Stimulated activated CD8-positive, alpha-beta memory T cell treated with anti-CD3 and anti-CD28 coated beads, Interleukin-4, amount 100 ng/mL, for 1 hour (primary cell): ENCODE measurements at places on chromosomes 5 and 9.

DNA sequence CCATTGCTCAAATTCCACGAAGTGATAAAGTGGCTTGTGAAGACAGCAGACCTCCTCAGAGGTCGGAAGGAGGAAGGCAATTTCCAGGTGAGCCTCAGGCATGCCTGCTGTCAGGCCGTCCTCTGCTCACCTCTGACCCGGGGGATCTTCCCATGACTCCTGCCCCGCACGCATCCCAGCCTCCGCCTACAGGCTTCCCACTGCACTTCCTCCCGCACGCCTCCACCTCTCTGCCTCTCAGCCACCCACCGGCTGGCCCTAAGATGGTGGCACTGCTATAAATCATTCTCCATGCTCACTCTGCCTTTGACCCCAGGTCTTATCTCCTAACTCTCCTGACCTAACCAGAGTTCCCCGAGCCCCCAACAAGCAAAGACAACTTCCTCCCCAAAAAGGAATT is 49.4 kb upstream of the DNAH5 start:
- DNase-seq: no peak

DNA sequence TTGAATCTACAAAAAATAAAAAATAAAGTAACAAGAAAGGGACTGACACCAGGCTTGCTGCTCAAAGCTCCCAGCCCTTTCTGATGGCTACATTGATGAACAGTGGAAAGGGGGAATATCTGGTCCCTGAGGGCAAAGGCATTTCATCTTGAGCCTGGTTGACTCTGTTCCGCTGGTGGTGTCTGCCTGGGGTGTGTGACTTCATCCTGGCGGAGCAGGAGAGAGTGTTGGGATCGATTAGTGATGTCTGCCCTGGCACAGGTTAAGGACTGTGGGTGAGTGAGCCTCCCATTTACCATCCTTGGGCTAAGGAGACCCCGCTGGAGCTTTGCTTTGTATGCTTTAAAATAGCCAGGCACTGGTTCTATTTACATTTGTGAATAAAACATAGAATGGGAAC is 56.9 kb upstream of the ASS1 start:
- no peak for DNase-seq

DNA sequence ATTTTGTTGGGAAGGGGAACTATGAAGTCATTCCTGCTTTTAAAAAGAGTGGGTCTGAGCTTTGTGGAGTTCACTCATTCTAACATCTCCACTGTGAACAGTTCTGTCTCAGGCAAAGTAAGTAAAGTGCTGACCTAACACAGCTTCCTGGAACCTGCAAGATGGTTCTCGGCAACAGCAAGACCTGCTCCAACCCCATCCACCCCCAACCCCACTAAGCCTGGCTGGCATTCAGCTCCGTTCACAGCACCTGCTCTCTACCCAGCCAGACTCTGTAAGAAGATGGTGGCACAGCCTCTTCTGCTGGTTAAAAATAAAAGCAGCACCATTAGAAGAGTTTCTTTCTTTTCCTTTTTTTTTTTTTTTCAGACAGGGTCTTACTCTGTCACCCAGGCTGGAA is 42.0 kb downstream of the EPB41L4B start:
- DNase-seq: no peak

- no peak for DNase-seq
Observed at GRCh38 chr9:115522912-115523311, 405.0 kb upstream of the TNC start.

DNA sequence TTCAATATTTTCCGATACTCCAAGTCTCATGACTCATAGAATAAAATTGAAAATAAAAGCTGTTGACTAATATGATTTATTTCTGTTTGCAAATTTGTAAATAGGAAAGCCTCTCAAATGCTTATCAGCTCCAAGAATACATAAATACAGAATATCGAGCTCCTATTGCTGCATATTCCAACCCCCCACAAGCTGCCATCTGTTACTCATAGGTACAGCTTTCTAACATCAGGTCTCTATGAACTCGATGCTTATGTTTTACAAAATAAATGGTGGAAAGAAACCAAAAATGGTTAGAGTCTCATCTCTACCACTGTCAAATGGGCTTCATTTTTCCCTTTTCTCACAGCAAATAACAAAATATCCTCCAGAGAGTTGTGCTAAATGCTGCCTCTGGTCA is 631.6 kb upstream of the CDH18 start:
- DNase-seq: no peak

DNA sequence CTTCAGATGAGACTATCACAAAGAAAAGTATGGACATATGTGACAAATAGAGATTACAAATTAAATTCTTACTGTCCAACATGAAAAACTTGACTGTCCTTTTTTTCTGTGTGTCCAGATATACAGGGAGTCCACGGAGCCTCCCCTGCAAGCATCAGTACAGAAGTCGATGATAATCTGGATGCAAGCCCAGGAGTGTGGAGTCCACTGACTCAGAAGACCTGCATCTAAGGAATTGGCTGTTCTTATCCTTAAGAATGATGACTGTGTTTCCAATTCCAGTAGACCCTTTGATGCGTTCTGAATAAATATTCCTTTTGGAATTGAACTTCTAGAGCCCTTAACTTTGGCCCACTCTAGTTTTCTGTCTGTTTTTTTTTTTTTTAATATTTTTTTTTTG is 56.7 kb upstream of the TAF11L2 start:
- DNase-seq: no peak

DNA sequence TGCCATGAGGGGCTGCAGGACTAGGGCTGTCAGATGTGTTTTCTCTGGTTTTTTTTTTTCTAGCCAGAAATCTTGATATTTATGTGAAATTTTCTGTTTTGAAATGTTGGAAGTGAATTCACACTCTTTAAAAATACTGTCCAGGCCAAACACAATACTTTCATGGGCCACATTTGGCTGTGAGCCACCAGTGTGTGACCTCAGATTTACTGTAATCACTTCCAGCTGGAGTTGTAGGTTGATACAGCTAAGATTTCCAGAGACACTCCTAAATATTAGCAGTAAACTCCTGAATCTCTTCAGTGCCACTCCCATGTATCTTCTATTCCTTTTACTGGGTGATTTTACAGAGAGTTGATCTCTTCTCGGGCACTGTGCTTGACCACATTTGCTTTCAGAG is 92.2 kb upstream of the CKMT2 start:
- no peak for DNase-seq

DNA sequence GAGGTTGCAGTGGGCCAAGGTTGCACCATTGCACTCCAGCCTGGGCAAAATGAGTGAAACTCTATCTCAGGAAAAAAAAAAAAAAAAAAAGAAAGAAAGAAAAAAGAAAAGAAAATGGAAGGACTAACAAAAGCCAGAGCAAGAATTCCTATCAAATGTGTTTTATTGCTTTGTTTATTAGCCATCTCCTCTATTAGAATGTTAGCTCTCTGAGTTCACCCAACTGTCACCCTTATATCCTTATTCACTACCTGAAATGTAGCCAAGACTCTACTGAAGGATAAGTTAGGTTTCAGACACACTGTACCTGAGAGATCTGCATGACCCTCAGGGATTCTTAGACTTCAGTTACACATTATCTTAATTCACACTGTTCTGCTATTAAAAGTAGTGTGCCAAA is 177.9 kb downstream of the MAPKAP1 start:
- no peak for DNase-seq

DNA sequence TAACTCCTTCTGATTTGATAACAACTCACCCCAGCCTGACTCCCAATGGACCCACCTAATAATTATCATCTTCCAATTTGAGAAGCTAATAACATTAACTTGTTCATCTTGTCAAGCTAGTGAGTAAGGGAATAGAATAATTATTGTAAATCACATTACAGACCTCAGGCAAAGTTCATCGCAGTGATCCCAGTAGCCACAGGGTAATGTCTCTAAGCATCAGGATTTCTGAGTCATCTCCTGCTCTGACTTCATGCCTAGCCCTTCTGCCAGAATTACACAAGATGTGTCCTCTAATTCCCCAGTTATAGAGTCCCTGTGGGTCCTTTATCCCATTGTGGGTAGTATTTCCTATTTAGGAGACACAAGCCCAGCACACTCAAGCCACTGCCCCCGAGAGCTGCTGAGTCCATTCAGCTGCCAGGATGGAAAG is 365.7 kb downstream of the DEPDC1B start:
- no peak for DNase-seq

DNA sequence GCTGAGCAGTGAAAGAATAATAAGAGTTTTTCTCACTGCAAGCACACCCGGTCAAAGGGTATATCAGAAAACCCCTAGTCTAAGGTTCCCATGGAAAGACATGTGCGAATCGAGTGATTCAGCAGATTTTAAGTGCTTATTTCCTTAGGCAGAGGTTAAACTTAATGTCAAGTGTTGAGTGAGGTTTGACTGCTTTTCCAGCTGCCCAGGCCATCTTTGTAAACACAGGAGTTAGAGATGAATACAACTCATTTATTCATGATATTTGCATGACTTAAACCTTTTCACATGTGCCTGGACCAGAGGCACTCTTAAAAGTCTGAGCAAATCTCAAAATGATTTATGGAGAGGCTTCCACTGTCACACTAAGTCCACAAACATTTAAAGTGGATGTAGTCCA is 137.8 kb upstream of the RGMB start:
- DNase-seq: no peak

GRCh38 chr9:30198463-30199309 is 2185.8 kb upstream of the ACO1 start:
- no peak for DNase-seq

DNA sequence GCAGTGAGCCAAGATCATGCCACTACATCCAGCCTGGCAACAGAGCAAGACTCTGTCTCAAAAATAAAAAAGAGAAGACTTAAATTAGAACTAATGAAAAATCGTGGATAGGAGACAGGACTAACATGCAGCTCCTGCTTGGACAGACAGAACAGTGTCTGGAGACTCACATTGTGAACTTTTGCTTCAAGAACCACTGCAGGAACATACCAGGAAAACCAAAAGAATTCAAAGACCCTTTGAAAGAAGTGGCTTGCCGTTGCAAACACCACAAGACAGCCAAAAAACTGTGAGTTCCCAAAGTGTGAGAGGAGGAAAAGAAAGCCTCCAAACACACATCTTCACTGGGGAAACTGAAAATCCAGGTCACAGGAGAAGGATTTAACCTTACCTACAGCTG is 48.8 kb upstream of the SNAPC3 start:
- no peak for DNase-seq

DNA sequence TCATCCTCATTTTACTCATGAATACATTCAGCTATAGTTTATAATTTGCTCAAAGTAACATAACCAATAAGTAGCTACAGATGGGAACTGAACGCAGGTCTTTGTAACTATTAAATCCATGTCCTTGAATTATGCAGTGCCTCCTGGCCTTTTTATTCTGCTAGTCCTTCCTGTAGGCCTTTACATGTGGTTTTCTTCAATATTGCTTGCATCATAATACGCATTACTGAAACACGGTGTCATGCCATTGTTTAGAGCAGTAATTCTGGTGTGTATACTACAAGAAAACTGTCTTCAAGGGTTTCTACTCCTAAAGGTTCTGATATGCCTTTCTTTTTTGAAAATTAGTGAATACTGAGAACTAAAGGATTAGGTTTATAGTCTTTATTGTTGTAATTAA is 20.7 kb downstream of the CWC27 start:
- DNase-seq: no peak

- DNase-seq: no peak
Observed at GRCh38 chr9:101626295-101626694, 31.5 kb upstream of the PPP3R2 start.

DNA sequence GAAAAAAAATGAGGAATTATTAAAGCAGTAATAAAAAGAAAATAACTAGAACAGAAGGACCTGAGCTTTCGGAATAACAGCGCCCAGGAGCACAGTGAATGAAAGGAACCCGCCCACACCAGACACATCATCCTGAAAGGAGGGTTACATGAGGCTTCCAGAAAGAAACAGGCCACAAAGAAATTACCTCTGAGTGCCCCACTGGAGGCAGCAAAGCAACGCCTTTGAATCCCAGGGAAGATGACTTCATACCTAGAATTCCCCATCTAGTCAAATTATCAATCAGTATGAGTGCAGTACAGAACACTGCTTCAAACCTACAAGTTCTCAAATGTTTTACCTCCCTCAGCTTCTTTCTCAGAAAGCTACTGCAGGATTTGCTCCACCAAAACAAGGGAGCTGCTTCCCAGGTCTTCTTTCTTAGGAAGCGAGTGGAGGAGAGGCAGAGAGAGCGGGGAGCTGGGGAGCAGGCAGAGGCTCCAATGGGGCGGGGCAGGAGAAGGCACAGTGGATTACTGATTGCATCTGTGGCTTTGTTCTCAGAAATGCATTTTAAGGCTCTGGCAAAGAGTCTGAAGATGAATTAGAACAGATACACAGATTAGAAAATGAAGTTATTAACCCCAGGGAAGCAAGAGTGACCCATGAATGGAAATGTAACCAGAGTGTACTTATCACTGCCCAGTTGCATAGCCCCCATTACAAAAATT is 87.1 kb downstream of the SEMA4D start:
- DNase-seq: no peak

DNA sequence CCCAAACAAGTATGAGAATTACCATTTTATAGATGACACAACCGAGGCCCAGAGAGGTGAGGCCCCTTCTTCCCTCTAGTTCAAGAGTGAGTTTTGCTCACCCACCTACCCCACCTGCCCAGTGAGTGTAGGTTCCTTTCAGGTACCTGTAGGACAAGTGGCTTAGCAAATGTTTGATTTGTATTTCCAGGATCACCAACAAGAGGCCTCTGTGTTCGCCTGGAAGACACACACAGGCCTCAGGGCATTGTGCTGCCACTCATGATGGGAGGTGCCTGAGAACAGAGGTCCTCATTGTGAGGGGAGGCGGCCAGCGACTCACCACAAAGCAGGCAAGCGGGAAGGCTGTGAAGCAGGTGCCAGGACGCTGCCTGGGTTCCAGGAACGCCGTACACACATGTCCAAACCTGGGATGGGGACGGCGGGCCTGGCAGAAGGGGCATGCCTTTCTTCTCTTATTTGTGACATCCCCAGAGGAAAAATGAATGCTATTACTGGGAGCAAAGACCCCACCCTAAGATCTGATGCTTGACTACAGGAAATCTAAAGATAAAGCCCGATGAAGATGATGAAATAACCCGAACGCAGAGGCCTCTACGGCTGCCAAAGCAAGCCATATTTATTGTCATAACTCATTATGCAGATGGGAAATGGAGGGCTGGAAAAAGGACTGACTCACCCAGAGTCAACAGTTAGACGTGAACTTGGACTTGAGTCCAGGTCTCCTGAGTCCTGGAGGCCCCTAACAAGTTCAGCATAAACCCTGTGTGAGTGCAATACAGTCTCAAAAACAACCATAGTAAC is 60.2 kb upstream of the SLC25A51 start:
- no peak for DNase-seq

DNA sequence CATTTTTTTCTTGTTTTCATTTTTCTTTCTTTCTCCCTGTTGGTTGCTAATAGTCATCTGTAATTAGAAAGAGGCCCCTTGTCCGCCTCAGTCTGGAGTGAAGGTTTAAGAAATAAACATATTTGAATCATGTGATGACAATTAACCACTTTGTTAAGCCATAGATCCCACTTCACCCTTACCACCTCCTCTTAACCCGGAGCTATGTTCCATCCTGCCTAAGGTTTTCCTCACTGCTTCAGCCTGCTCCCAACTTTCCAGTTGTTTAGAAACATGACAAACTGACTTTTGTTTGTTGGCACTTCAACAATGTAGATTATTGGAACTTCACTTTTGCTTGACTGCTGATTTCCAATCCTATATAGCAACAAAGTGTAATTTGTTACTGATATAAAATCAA is 37.4 kb upstream of the SSBP2 start:
- no peak for DNase-seq
